ENCODE measurements at places on chromosomes 3 and 15.

- DNase-seq, result no peak
Observed at GRCh38 chr3:186517218-186517617, 27.0 kb downstream of the CRYGS start.

- no peak for DNase-seq
Observed at GRCh38 chr3:150414258-150414657, 6.2 kb downstream of the TSC22D2 start.

- peak; percentile 66 for DNase-seq
Observed at GRCh38 chr3:47324278-47324865, 41.6 kb downstream of the KLHL18 start.

DNA sequence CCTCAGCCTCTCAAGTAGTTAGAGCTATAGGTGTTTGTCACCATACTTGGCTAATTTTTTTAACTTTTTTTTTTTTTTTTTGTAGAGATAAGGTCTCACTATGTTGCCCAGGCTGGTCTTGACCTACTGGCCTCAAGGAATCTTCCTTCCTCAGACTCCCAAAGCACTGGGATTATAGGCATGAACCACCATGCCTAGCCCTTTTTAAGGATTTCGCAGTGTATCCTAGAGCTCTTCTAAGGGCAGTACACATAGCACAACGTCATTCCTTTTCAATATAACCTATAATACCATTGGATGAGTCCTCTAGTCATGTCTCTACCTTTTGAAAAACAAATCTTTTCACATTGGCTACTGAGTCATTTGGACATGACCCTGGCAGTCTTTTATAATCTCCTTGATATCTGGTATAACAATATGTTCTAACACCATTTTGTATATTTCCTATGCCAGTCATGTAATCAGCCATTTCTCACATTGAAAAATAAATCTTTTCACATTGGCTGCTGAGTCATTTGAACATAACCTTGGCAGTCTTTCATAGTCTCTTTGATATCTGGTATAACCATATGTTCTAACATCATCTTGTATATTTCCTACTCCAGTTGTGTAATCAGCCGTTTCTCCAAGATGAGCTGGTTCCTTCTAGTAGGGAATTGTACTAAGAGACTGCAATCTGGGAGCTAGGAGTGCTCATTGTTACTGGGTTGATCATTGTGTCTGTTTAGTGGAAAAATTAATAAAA, 944.7 kb downstream of the MCTP2 start:
- no peak for DNase-seq

- peak; percentile 11 for DNase-seq
Observed at GRCh38 chr3:107690522-107691138, 167.9 kb downstream of the BBX start.

DNA sequence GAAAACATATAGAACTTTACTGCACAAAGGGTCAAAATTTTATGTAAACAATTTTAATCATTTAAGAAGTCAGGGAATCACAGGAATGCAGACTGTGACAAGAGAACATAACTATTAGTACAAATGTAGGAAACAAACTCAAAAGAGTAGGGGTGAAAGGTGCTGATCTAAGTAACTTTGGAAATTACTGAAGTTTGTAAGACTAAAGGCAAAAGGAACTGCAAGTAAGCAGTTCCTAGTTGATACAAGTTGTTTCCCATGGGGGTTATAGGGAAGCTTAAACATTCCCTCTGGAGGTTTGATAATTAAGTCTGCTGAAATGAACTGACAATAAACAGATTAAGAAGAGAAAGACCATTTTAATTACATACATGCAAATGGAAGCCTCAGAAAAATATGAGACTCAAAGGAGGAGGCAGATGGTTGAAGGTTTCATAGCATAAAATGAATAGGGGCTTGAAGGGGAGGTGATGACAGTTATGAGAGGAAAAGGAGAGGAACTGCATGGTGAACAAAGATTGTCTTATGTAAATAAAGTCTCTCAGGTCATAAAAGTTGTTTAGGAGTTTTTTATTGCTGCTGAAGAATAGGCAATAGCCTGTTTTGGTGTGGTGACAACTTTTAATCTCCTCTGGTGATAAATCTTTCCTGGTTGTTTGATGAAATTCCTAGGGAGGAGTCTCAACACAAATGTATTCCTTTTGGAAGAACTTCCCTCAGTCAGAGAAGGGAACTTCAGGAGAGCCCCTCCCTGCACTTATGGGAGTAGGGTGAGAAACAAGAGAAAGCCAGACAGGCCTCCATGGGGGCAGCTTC, 17.1 kb downstream of the SETMAR start:
- DNase-seq, result no peak

DNA sequence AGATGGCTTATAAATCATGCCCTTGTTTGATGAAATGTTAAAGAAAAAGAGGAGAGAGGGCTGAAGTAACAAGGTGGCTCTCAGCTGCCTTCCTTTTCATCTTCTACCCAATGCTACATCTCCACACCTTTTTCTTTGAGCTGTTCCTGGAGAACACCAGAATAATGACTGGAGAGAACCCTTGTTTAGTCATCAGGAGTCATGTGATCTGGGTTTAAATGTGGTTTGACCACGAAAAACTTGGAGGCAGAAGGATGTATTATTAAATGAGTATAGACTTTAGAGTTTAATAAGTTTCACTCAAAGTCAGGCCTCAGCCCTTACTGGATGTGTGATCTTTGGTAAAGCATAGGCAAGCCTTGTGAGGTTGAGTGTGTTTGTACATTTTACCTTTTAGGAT, 230.3 kb upstream of the TBL1XR1 start:
- no peak for DNase-seq

- no peak for DNase-seq
Observed at GRCh38 chr3:181425074-181425473, 286.7 kb upstream of the SOX2 start.

GRCh38 chr3:180932819-180933218, 20.3 kb downstream of the FXR1 start:
- no peak for DNase-seq

DNA sequence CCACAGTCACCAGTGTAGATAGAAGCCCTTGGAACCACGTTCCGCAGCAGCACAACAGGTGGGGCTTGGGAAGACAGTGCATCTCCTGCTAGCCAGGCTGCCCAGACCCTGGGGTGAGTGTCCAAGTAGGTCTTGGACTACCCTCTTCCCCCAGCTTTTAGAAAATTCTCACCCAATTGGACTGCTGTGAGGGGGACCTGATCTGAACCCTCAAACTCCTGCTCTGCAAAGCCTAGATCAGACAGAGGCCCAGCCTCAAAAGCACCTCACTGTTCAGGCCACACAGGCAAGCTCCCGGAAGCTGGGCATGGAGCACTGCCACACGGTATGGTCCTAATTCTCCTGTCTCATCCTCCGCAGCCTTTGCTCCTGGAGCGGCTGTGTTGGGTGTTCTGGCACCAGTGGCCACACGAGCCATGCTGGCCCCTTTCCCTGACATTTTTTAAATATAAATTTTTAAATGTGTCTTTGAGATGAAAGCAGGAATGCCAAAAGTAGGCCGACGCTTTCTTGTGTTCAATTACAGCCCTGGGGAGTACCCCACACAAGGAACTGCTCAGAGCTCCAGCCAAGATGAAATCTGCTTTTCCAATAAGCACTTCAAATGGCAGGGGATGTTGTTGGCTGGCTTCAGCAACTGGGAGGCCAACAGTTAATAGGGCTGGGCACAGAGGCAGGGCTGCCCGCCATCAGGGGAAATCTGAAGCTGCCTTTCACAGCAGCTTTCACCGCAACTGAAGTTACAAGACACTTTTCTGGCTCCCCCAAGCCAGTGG, 40.9 kb downstream of the CPN2 start:
- DNase-seq, result no peak

DNA sequence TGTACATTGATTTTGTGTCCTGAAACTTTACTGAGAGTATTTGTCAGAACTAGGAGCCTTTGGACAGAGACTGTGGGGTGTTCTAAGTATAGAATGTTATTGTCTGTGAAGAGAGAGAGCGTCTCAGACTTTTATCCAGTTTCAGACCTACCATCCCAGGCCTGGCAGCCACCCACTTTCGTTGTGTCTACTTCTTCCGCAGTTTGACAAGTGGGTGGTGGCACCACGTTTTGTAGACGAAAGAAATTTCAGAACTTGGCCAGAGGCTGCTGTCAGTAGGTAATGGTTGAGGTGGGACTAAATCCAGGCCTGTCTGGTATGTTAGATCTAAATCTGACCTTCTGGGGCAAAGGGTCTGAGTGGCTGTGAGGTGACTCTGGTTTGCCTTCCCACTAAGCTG, 13.4 kb upstream of the TRAK1 start:
- DNase-seq, result no peak

DNA sequence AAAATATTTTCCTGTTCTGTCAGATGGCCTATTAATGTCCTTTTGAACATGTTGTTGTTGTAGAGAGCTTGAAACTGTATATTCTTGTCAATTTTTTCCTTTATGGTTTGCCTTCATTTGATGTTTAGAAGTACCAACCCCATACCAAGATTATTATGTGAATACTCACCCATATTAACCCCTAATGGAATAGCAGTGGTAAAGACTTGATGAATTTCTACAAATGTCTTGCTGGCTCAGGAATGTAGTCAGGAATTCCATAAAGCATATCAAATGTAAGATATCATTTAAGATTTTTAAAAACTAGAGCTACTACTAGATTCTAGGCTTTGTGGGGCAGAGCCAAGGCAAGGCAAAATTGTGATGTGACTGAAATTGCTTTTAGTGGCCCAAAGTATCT, 30.0 kb downstream of the MYO5A start:
- no peak for DNase-seq

DNA sequence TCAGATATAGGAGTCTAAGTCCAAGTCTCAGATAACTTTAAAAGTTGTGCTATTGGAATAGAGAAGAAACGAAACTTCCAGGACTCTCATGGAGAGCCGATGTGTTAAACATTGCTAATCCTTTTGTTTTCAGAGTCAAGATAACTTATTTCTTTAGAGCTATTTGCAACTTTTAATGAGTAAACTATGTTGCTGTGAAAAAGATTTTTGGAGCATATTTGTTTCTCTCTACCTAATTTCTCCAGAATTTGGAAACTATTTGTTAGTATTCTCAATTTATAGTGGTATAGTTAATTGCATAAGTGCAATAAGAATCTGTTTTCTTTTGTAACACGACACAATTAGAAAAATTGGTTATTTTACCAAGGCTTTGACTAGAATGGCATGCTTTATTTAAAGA, 588.9 kb downstream of the NTRK3 start:
- DNase-seq, result no peak

- no peak for DNase-seq
Observed at GRCh38 chr3:49626101-49626581, 48.0 kb upstream of the APEH start.

DNA sequence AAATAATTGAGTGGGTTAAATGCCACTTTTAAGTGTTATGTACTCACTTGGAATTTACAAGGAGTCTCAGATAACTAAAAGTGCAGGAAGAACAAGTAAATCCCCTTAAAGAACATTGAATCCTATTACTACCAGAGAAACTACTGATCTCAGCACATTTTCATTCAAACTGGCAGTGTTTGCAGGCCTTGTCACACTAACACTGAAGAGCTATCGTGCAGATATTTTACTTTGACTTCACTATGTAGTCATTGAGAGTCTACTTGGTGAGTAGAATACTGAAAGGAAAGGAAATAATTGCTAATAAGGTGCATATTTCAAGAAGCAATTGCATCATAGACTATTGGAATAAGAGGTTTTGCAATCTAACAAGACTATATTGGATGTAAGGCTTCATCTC, 721.4 kb upstream of the CBLB start:
- no peak for DNase-seq

- peak; percentile 51 for DNase-seq
Observed at GRCh38 chr3:126180477-126181397, at the start of gene ALDH1L1. Gene ALDH1L1 (minus strand): TSS chr3:126180586. CDS start chr3:126160979, 19,607 bp downstream.

GRCh38 chr15:56767315-56767714, 34.0 kb upstream of the ZNF280D start:
- no peak for DNase-seq

DNA sequence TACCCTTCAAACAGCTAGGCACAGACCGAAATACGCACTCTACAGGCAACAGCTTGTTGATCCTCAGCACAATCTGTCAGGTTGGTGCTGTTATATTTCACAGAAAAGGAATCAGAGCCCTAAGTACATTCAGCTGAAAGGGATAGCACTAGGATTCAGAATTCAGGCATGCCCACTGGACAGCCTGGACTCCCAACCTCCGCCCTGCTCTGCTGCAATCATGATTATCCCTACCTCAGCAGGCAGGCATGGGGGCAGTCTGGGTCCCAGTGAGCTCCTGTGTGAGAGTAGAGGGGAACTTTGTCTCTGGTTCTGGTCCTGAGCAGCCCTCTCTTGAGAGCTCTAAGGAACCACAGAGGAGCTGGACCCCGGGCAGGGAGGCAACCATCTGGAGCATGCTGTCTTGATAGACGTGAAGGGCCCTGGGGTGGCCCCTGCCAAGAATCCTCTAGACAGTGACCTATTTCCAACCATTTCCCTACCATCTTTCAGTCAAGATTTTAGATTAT, 23.4 kb upstream of the NOX5 start:
- DNase-seq, result no peak

- no peak for DNase-seq
Observed at GRCh38 chr15:82549199-82549665, 9.0 kb upstream of the RPS17 start.

- no peak for DNase-seq
Observed at GRCh38 chr3:12478326-12478725, 6.0 kb upstream of the TSEN2 start.

DNA sequence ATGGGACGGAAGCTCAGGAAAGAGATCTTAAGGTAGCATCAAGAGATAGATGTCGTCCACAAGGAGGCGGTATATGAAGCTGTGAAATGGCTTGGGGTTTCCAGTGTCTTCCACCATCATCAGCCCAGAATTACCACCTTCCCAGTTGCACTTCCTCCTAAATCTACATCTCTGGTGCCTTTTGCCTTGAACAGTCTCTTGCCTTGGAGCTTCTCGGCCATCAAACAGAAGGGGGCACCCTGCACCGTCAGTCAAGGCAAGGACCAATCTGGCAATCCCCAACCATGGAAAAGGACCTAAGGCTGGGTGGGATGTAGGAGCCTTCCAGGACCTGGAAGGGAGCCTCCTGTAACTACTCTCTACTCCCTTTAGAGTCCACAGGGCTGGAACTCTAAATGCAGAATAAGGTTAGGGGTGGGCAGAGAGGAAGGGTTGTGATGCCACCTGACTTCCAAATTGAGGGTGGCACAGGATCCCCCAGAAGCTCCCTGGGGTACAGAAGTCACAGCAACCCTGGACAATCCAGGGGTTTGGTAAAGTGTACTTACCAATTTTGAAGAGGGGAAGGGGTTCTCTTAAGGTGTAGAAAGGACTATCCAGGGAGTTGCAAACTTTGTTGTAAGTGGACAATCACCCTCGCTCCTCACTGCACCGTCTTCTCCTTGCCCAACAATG, 1.0 kb upstream of the RYR3 start:
- DNase-seq, result peak; percentile 36

- DNase-seq, result no peak
Observed at GRCh38 chr15:74869726-74870407, 3.3 kb downstream of the SCAMP2 start.

DNA sequence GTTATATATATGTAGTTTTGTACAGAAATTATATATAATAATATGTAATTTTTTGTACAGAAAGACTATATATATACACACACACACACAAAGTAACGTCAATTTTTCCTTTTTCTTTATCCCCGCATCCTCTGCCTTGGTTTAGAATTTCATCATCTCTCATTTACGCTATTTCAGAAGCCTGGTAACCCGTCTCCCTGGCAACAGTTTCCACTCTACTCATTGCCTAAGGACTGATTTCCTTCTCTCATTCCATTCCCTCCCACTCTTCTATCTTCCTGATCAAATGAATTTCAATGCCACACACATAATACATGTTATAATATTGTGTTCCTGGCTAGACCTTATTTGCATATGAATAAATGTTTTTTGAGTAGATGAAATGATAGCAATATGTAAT, 47.8 kb upstream of the NDN start:
- peak; percentile 22 for DNase-seq
